Effector memory CD8-positive, alpha-beta T cell (primary cell): ENCODE measurements at places on chromosomes 13 and 19.

DNA sequence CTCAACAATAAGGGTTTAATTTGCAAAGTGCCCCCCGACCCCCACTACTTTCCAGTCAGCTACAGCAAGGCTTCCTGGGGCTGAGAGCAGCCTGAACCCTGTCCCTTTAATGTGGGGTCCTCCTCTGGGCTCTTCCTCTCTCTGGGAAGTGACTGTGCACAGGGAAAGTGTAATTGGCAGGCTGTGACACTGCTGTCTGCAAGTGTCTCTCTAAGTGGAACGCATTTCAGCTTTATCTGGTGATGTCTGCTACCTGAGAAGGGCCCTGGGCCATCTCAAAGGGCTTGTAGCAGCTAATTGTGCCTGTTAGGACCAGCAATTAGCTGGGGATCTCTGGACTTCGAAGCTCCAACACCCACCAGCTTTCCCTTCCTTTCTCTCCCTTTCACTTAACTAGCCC lies 406.6 kb downstream of the TSHZ3 start:
- no peak for DNase-seq
- peaks cover 25% of the 10 kb centered on the region for H3K27me3 ChIP-seq
- no peak overlapping the region for H3K4me3 ChIP-seq
- no peaks in the 10 kb centered on the region for H3K36me3 ChIP-seq
- H3K4me1 ChIP-seq: no peaks in the 10 kb centered on the region
- no peak overlapping the region for H3K27ac ChIP-seq

DNA sequence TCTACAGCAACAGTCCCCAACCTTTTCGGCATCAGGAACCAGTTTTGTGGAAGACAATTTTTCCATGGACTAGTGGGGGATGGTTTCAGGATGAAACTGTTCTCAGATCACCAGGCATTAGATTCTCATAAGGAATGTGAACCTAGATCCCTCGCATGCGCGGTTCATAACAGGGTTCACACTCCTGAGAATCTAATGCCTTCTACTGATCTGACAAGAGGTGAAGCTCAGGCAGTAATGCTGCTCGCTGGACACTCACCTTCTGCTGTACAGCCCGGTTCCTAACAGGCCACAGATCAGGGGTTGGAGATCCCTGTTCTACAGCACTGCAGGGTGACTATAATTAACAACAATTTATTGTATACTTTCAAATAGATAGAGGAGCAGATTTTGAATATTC lies 21.9 kb downstream of the USP12 start:
- peaks cover 35% of the 10 kb centered on the region for H3K4me1 ChIP-seq
- H3K36me3 ChIP-seq: no peaks in the 10 kb centered on the region
- no peaks in the 10 kb centered on the region for H3K27me3 ChIP-seq
- no peak for DNase-seq
- no peak overlapping the region for H3K4me3 ChIP-seq

- no peak overlapping the region for H3K27ac ChIP-seq
- DNase-seq: peak; percentile 22
- H3K4me3 ChIP-seq: no peak overlapping the region
- H3K36me3 ChIP-seq: no peaks in the 10 kb centered on the region
- H3K4me1 ChIP-seq: peaks cover 3% of the 10 kb centered on the region
These were observed 21.7 kb upstream of the CALM3 start for GRCh38 chr19:46579361-46579879.

- no peak overlapping the region for H3K27ac ChIP-seq
- H3K36me3 ChIP-seq: peaks cover 12% of the 10 kb centered on the region
- H3K4me3 ChIP-seq: peak overlapping the region; percentile 6
- no peak for DNase-seq
These were observed 13.6 kb downstream of the TPT1 start for GRCh38 chr13:45327253-45327955.

DNA sequence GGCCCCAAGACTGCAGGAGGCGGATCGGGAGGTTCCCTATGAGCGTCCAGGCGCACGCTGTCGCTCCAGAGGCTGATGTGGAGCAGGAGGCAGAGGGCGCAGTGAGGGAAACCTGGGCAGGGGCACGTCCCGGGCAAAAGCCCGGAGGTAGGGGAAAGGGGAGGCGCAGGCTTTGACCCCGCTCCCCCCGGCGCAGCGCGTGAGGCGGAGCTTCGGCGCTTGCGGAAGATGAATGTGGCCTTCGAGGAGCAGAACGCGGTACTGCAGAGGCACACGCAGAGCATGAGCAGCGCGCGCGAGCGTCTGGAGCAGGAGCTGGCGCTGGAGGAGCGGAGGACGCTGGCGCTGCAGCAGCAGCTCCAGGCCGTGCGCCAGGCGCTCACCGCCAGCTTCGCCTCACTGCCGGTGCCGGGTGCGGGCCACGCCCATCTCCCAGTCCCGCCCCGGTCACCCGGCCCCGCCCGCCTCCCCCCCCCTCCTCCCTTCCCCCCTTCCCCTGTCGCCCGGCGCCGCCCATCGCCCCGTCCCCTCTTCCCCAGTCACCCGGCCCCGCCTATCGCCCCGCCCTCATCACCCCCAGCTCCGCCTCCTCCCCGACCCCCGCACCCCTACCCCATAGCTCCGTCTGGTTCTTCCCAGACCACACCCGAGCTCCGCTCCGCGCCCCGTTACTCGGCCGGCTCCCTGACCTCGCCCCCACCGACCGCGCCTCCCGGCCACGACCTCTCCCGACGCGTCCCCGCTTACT lies 4.1 kb downstream of the HMG20B start:
- DNase-seq: no peak
- H3K27me3 ChIP-seq: no peaks in the 10 kb centered on the region
- no peak overlapping the region for H3K27ac ChIP-seq
- H3K36me3 ChIP-seq: peaks cover 25% of the 10 kb centered on the region
- no peaks in the 10 kb centered on the region for H3K4me1 ChIP-seq

GRCh38 chr13:70310396-70311119 lies 202.3 kb upstream of the KLHL1 start:
- no peak for DNase-seq
- H3K4me1 ChIP-seq: no peaks in the 10 kb centered on the region
- no peak overlapping the region for H3K4me3 ChIP-seq
- H3K36me3 ChIP-seq: no peaks in the 10 kb centered on the region
- H3K27me3 ChIP-seq: no peaks in the 10 kb centered on the region

DNA sequence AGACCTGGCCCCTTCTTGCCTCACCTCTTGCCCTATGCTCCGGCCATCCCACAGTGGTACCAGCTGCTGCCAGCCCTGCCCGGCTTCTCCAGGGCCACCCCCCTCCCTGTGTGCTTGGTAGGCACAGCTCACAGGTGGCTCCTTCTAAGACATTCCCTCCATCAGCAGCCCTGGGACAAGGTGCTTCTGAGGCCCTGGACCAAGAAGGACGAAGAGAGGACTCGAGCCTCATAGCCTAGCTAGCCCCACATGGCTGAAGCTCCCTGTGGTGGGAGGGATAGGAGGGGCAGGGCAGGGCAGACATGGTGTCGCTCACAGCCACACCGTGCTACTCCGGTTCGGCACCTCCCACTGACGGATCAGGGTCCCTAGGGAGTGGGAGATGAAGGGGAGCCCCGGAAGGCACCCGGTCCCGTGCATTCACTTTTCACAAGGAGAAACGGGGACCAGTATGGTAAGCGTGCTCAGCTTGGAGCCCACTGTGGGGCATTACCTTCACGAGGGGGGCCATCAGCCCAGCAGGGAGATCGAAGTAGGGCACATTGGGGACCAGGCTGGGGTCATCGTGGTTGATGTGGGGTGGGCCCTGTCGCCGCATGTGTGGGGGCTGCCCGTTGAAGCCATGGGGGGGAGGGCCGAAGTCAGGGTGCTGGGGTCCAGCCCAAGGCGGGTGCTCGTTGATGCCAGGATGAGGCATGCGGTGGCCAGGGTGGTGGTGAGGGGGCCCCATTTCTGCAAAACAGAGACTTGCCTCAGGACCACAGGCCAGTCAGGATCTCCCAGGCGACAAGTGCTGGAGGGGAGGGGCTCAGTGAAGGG lies 19.5 kb downstream of the CHERP start:
- H3K27ac ChIP-seq: no peak overlapping the region
- H3K36me3 ChIP-seq: peaks cover 78% of the 10 kb centered on the region
- H3K4me3 ChIP-seq: no peak overlapping the region
- H3K4me1 ChIP-seq: no peaks in the 10 kb centered on the region
- no peak for DNase-seq

- no peaks in the 10 kb centered on the region for H3K27me3 ChIP-seq
- H3K36me3 ChIP-seq: no peaks in the 10 kb centered on the region
- DNase-seq: no peak
These were observed 308.8 kb upstream of the PCDH9 start for GRCh38 chr13:67538906-67539305.

DNA sequence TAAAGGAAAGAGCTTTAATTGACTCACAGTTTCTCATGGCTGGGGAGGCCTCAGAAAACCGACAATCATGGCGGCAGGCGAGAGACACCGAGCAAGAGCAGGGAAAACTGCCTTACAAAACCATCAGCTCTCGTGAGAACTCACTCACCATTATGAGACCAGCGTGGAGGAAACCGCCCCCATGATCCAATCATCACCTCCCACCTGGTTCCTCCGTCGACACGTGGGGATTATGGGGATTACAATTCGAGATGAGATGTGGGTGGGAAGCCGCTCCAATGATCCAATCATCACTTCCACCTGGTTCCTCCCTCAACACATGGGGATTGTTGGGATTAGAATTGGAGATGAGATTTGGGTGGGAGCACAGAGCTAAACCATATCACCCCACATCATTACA lies 293.9 kb downstream of the ABCC4 start:
- no peaks in the 10 kb centered on the region for H3K4me1 ChIP-seq
- H3K4me3 ChIP-seq: no peak overlapping the region

DNA sequence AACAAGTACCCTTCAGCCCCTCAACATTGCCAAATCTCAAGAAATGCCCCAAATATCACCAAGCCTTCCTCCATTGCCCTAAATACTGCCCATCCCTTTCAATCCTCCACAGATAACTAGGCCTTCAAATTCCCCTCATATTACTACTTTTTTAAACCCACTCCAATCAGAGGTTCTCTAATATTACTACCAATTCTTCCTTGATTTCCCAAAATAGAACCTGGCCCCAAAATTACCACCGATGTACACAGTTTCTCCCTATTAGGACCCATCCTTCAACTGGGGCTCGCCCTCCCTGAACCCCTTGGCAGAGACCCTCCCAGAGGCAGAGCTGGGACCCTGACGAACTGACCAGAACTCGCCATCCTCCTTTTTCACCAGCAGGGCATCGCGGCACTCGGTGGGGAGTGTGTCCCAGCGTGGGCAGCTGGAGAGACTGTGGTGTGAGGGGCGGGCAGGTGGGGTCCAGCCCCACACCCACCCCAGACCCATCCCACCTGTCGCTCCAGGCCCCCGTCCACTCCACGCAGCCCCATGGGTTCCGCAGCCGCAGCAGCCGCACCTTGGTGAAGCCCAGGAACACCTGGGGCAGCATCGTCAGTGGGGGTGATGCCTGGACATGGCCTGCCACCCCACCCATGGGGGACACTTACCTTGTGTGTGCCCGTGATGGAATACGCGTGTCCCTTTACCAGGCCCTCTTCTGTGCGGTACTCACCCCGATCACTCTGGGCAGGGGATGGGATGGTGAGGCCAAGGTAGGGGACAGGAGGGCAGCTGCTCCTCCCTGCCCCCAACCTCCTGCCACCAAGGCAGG lies 6.1 kb downstream of the CAPN12 start:
- peak overlapping the region; percentile 58 for H3K4me3 ChIP-seq
- peaks cover 43% of the 10 kb centered on the region for H3K4me1 ChIP-seq
- H3K36me3 ChIP-seq: peaks cover 27% of the 10 kb centered on the region

GRCh38 chr13:107211073-107211472 lies 643.1 kb upstream of the ARGLU1 start:
- no peaks in the 10 kb centered on the region for H3K27me3 ChIP-seq
- no peaks in the 10 kb centered on the region for H3K36me3 ChIP-seq
- H3K4me3 ChIP-seq: no peak overlapping the region
- no peak overlapping the region for H3K27ac ChIP-seq

- H3K27me3 ChIP-seq: no peaks in the 10 kb centered on the region
- H3K4me1 ChIP-seq: no peaks in the 10 kb centered on the region
- no peak for DNase-seq
- no peak overlapping the region for H3K27ac ChIP-seq
- H3K4me3 ChIP-seq: no peak overlapping the region
These were observed 2638.7 kb upstream of the PCDH20 start for GRCh38 chr13:64054321-64054720.

DNA sequence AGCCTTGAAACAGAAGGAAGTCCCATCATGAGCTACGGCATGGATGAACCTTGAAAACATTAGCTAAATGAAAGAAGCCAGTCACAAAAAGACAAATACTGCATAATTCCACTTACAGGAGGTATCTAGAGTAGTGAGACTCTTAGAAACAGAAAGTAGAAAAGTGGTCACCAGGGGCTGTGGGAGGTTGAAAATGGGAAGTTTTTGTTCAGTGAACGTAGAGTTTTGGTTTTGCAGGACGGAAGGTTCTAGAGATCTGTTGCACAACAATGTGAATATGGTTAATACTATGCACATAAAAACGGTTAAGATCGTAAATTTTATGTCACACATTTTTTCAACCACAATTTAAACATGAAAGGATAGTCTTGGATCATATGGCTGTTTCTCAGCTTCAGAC lies 11.9 kb upstream of the SLC10A2 start:
- H3K4me1 ChIP-seq: no peaks in the 10 kb centered on the region
- no peaks in the 10 kb centered on the region for H3K27me3 ChIP-seq
- DNase-seq: no peak
- no peak overlapping the region for H3K4me3 ChIP-seq
- H3K36me3 ChIP-seq: no peaks in the 10 kb centered on the region
- H3K27ac ChIP-seq: no peak overlapping the region

GRCh38 chr13:71613066-71613745 lies 253.8 kb downstream of the DACH1 start:
- H3K4me3 ChIP-seq: no peak overlapping the region
- DNase-seq: no peak
- H3K27ac ChIP-seq: no peak overlapping the region
- no peaks in the 10 kb centered on the region for H3K4me1 ChIP-seq
